ENCODE measurements at places on chromosomes 3 and 15. TPM values are rescaled to one million over a fixed set of nuclear protein-coding genes. Genes with fewer than 3 reads are reported as not detected.

Gene CHSY1
- 52.0 TPM for total RNA-seq

Gene IGF2BP2
- total RNA-seq: 0.32 TPM

Gene DBR1
- 26.7 TPM for total RNA-seq

Gene TM4SF18
- not detected for total RNA-seq

Gene INKA1
- total RNA-seq: 2.1 TPM

Gene SAMMSON
- not detected for total RNA-seq

Gene MORC1
- total RNA-seq: not detected

Gene MUSTN1
- not detected for total RNA-seq

Gene SLC28A2
- not detected for total RNA-seq

Gene EOGT
- 18.2 TPM for total RNA-seq

Gene CASR
- total RNA-seq: not detected

Gene UBAP1L
- total RNA-seq: 2.9 TPM
